Activated CD8-positive, alpha-beta T cell treated with anti-CD3 and anti-CD28 coated beads for 36 hours (primary cell): ENCODE measurements at places on chromosomes 6 and 20. TPM values are rescaled to one million over a fixed set of nuclear protein-coding genes. Genes with fewer than 3 reads are reported as not detected.

DNA sequence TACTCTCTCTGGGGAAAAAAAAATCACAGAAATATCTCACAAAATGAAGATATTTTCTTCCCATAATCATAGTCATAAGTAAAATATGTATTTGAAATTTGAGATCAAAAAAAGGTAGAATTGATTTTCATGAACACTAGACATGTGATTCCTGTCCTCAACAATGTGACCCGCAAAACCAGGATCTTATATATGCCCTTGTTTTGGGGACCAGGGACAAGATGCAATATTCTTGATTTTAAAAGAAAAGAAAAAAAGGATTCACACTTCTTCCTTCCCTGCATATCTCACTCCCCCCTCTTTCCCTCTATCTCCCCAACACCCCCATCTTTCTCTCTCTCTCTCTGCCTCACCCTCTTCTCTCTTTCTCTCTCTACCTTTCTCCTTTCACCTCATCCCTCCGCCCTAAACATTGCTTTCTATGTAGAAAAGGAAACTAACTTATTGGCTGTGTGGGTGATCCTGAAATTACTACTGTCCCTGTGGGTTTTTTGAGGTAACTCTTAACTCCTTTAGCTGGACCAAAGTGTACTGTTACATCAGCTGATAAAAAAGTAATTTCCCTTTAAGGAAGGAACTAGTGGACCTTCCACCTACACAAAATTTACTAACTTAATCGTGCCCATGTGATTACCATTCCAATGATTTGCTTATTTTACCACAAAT is 85.6 kb downstream of the AIG1 start:
- H3K36me3 ChIP-seq, result peaks cover 19% of the 10 kb centered on the region
- no peak overlapping the region for H3K27ac ChIP-seq
- DNase-seq, result no peak
- H3K4me1 ChIP-seq, result peaks cover 10% of the 10 kb centered on the region
- H3K4me3 ChIP-seq, result no peak overlapping the region

DNA sequence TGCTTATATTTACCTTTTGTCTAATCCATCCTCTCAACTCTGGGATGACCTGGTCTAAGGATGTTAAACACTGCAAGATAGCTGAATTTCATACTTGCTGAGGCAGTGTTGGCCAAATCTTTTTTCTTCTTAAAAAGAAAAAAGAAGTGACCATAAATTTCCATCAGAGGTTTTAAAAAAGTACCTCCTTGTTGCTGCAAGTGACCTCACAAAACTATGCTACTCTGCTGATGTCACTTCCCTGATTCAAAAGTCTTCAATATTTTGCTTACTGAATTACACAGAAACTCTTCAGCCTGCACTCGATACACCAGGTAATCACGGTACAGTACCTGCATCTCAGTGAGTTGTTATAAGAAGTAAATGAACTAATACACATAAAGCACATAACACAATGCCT is 107.2 kb upstream of the PRDM1 start:
- peaks cover 41% of the 10 kb centered on the region for H3K27me3 ChIP-seq
- H3K4me3 ChIP-seq, result no peak overlapping the region
- H3K4me1 ChIP-seq, result peaks cover 35% of the 10 kb centered on the region
- peaks cover 2% of the 10 kb centered on the region for H3K36me3 ChIP-seq

DNA sequence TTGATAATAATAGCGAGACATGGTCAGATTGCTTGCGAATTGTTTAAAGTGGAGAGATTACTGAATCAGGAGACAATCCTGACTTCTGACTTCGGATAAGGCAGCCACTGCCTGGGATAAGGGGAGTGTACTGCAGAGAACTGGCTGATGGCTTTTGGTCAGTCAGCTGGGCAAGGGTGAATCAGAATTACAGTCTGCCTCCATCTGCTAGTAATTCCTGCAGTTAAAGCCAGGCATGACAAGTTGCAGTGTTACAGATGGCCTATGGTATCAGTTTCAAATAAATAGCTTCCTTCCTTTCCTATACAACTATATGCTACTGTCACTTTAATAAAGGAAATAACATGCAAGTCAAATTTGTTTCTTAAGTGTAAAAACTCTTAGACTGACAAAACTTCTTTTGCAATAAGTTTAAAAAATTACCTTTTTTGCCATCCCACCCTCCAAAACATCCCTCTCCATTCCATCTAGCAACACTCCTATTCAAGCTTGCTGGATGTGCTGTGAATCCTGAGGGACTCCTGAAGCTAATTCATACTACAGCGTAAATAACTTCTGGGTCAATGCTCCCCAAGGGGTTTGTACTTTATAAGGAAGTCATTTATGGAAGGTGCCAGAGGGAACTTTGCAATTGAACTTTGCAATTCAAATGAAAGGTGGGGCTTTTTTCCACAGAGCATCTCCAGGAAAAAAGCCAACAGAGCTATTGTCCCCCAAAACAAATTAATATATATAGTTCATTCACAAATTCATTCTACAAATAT is 245.2 kb downstream of the ADGRB3 start:
- H3K4me3 ChIP-seq, result no peak overlapping the region
- H3K27me3 ChIP-seq, result no peaks in the 10 kb centered on the region
- H3K36me3 ChIP-seq, result no peaks in the 10 kb centered on the region
- H3K4me1 ChIP-seq, result no peaks in the 10 kb centered on the region
- DNase-seq, result no peak

CD24 gene
- 0.54 TPM for total RNA-seq

PRSS35 gene
- total RNA-seq, result not detected
